Left renal cortex interstitium (tissue), 4 donors: ENCODE measurements at places on chromosomes 16 and 17.
A peak's percentile ranks its signal among the peaks of the same experiment; 100 is the strongest.

DNA sequence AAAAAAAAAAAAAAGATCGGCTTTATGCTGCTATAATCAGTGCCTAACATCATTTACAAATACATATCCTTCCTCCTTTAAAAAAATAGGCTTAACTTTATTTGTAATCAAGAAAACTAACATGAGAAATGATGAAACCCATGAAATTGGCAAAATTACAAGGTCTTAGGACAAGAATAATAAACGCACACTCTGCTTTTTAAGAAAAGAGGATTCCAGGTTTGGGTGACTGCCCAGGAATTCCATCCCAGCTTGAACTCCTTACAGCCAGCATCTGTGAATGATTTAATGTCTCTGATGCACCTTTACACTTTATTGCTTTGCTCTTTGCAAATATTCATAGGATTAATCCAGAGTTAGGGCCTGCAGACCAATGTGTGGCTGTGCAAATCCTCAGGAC lies 196.0 kb downstream of the CBLN1 start:
- DNase-seq: no peak

GRCh38 chr17:32933881-32934280 lies 5.9 kb downstream of the TMEM98 start:
- DNase-seq: no peak

GRCh38 chr16:2956579-2956956 lies 7.5 kb upstream of the KREMEN2 start:
- no peak for DNase-seq

GRCh38 chr16:86510465-86511261 lies at the start of gene FOXF1:
FOXF1 (plus strand) TSS chr16:86510527; CDS start chr16:86510570, 43 bp downstream.
- no peak for DNase-seq

DNA sequence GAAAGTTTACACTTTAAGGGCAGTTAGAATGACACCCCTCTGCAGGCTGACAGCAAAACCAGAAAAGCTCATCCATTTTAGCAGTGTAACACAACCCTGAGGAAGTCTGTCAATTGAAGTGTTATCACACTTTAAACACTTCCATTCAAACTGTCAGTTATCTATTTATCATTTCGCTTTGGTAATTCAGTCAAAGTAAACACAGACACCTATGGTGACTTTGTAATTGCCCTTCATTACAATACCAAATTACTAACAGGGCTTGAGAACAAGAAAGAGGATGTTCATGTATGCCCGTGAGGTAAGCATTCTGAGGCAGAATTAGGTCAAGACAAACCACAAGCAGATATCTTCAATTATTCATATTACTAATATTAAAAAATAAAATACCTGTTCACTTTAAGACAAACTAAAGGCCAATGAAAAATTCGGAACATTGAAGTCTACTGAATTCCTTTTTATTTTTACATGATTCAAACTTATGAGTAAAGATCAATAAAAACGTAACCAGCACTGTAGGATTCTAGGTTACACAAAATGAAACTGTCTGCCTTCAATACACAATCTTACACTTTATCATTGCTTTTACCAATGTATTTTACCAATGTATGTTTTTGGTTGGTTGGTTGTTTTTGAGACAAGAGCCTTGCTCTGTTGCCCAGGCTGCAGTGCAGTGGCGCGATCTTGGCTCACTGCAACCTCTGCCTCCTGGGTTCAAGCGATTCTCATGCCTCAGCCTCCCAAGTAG lies 57.1 kb downstream of the BRIP1 start:
- DNase-seq: no peak

- no peak for DNase-seq
Observed at GRCh38 chr17:36880268-36880905, 56.9 kb upstream of the LHX1 start.

DNA sequence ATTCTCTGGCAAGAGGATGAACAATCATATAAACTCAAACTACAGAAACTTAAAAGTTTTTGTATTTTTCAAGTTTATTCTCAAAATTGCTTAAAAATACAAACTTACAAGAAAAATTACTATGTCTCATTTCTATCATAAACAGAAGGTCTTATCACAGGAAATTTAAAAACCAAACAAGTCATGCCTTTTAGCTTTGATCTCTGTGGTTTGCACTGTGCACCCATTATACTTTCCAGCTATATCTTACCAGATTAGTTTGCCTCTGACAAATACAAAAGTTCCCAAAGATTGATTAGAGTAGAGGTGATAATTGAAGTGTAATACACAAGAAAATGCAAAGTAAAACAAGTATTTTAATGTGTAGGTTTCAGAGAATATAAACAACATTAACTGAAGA lies 117.4 kb downstream of the MYO1D start:
- DNase-seq: no peak

- DNase-seq: no peak
Observed at GRCh38 chr17:79018370-79018695, 5.6 kb upstream of the C1QTNF1 start.

- no peak for DNase-seq
Observed at GRCh38 chr17:11287791-11288190, 46.8 kb downstream of the SHISA6 start.

DNA sequence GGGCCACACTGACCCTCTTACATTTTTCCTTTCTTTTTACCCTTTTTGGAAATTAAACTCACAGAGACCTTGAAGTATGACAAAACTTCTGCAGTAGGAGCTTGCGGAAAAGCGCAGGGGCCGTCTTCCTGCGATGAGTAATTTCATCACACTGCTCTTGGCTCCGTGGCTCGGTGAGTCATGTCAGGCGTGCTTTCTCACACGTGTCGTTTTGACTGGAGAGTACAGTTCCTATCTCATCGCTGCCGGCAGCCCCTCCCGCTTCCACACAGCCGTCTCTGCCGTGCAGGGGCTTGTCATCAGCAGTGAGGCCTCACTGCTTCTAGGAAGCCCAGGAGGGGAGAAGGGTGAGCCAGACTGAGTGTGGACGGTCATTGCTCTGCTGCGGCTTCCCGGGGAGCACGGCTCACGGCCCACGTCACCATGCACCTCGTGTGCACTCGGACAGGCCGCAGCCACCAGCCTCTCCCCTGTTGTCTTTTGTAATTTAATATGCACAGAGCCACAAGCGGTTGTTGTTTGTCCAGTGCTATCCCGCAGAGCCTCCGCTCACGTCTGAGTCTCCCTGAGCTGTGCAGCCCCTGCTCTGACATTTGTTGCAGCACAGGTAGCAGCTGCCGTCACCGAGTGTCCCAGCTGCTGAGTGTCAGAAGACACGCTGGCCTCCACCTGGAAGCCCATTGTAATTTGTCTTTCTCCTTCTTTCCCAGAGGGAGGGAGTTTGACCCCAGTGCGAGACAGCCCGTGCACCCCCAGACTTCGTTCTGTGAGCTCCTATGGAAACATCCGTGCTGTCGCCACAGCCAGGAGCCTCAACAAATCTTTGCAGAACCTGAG lies 99.4 kb upstream of the CHMP6 start:
- no peak for DNase-seq

DNA sequence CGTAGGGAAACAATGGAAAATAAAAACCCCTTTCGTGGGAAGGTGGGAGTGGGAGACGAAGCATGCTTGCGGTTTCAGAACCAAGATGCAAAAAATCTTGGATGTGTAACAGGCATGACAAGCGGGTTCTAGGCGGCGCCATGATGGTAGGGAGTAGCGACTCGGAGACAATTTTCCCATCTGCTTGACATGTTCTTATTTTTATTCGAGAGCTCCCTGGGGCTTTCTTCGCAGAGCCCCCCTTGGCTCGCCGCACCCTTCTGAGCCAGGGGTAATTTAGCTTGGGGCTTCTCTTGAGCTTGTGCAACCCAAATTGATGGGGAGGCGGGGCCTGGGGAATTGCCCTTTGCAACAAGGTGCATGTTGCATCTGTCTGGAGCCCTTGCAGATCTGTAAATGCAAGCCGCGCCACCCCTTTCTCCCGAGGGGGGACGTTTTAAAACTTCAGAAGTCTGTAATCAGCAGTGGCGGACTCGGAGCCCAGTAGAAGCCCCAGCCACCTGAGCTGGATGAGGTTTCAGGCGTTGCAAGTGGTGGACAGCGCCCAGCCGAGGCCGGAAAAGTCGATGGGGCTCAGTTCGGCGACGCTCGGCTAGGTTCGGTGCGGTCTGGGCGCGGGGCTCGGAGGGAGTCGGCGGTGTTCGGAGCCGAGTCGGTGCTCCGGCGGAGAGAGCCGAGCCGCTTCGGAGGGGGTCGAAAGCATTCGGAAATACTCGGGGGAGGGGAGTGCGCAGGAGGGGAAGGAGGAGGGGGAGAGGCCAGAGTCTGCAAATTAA lies 2.9 kb downstream of the GNAO1 start:
- DNase-seq: peak; percentile 91

- peak; percentile 29 for DNase-seq
Observed at GRCh38 chr16:84117494-84117843, 727 bp upstream of the MBTPS1 start.

DNA sequence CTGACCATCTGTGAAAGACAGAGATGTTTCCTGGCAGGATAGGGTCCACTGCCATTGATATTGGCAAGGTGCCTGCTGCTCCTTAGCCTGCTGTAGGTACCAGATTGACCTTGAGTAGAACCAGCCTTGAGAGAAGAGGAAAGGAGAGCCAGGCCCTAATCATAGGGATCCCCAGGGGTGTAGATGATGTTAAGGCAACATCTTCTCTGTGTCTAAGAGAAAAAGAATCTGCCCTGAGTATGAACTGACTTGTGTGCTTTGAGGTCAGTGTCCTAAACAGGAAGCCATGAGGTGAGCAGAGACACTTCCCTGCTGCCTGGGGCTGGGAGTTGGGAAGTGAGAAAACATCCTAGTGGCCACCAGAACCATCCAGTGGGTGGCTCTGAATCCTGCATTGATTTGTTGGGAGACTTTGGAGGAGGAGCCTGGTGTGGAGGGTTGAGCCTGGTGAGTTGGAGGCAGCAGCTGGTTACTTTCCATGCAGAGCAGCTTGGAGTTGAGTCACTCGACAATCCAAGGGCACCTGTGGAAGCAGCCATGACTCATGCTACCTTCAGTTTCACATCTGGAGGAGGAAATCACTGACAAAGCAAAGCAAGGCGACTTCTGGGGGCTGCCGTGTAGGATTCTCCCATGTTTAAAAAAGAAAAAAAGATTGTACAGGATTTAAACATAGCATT lies 47.8 kb downstream of the BMERB1 start:
- DNase-seq: no peak

DNA sequence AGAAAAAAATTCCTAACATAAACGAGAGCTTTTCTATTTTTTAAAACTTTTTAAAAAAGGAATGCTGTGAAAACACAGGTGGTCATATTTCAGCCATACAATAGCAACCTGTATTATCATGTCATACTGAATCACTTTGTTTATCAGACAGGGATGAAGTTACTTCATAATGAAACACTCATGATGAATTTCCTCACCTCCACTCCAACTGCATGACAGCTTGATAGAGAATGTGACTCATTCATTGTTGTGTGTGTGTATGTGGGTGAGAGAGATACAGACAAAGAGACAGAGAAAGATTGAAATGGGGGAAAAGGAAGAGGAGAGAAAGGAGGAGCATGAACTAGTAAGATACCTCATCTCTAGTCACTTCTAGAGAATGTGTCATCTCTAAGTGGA lies 109.0 kb downstream of the SYCE1L start:
- no peak for DNase-seq

- no peak for DNase-seq
Observed at GRCh38 chr16:75024594-75024993, 25.8 kb downstream of the ZNRF1 start.

DNA sequence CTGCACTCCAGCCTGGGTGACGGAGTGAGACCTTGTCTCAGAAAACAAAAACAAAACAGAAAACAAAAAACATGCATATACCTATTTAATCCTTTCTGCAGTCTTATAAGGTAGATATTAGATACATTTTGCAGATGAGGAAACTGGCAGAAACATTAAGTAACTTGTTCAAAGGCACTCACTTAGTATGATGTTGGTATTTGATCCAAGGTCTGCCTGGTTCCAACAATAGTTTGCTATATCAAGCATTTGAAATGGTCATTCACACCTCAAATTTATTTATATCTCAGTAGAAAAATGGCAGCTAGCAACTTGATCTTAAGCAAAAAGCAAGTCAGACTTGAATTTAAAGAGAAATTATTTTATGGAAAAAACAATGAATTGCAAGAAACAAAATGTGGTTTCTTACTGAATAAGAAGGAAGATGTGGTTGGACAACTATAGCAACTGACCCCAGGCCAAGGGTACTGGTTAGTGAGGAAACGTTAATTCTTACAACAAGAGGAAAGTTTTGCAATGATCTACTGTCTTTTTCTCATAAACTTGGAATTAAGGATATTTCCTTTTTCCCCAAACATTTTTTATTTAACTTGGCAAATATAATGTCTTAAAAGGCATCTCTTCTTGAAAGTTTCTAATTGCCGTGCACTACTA lies 19.7 kb downstream of the DHRS7B start:
- DNase-seq: no peak

DNA sequence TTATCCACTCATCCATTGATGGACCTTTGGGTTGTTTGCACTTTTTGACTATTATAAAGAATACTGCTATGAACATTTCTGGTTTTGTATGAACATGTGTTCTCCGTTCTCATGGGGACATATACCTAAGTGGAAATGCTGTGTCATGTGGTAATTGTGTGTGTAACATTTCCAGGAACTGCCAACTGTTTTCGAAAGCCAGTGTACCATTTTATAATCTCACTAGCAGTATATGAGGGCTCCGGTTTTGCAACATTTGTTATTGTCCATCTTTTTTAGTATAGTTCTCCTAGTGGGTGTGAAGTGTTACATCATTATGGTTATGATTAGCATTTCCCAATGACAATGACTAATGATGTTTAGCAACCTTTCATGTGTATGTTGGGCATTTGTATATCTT lies 5.1 kb upstream of the TRIM25 start:
- DNase-seq: no peak

DNA sequence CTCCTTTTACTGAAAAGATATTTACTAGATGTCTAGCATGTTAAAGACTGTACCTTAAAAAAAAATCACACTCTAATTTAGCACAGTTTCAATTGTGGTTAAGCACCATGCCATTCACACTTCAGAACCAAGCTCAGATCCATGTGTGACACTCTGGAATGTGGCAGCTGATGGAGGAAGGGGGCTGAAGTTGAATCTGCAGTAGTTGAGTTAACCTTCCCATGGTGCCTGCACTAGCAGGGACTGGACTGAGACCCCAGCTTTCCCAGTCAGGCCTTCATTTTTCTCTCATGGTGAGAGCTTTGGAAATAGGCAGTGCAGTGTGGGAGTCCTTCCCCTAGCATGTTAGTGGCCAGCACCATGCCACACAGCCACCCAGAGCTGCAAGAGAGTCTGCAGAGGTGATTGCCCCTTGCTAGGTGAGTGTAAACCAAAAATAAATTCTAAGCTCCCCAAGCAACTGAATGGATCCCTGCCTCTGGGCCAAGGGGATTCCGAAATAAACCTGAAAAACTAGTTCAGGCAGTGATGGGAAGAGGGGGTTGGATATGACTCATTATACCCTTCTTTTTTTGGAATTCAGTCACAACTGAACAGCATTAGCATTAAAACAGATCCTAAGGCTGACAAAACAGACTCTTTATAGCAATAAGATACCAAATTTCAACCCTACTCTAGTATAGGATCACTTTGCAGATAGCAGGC lies 208.5 kb downstream of the WWOX start:
- DNase-seq: no peak

GRCh38 chr17:72756256-72756655 lies 336.2 kb downstream of the SLC39A11 start:
- no peak for DNase-seq

- no peak for DNase-seq
Observed at GRCh38 chr17:73552300-73553048, 91.8 kb downstream of the SDK2 start.
